ENCODE measurements at places on chromosomes 12 and 14.

DNA sequence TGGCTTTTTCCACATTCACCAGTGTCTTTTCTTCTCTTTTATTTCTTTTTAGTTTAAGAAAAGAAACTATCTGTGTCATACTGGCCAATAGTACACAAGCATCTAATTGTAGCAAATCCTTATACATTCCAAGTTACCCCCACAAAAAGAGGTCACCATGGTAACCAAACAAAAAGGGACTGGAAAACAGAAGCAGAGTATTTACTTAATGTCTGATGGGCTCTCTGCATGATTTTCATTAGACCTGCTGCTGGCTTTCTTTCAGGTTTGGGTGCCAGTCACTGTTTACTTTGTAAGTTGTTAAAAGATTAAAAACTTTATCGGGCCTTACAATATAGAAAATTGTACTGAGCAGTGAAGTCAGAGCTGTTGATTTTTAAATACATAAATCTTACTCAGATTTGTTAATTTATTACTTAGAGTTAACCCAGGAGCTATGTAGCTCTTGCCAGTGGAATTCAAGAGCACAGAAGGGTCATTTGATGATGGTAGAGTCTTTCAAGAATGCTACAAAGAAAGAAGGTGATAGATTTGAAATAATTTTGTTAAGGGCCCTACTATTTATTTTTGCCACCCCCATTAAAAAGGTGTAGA, 123.9 kb downstream of the BRMS1L start:
- peak; percentile 95 for DNase-seq

GRCh38 chr12:54351341-54351740, 12.9 kb downstream of the GPR84 start:
- DNase-seq, result peak; percentile 67

GRCh38 chr14:24259282-24260025, 3.5 kb downstream of the TGM1 start:
- DNase-seq, result no peak

GRCh38 chr14:88225721-88226120, 97.3 kb downstream of the KCNK10 start:
- DNase-seq, result peak; percentile 27

DNA sequence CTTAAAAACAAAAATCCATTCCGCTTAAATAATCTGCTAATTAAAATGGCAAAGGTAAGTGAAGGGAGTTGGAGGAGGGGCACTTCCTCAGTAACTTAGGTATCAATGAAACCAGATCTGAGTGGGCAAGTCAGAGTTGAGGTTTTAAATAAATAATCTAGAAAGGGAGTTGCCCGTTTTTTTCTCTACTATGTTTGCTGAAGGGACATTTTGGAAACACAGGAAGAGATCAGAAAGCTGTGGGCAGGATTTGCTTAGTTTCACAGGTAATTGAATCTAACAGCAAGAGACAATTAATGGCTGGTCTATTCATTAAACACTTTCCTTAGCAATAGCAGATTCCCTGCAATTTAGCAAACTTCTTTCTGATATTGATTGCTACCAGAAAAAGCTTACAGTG, 186.0 kb upstream of the ABCD2 start:
- DNase-seq, result peak; percentile 80

GRCh38 chr12:53299101-53299453, 418 bp upstream of the MYG1 start:
- DNase-seq, result no peak

- DNase-seq, result no peak
Observed at GRCh38 chr12:115416869-115417268, 732.9 kb upstream of the TBX3 start.

DNA sequence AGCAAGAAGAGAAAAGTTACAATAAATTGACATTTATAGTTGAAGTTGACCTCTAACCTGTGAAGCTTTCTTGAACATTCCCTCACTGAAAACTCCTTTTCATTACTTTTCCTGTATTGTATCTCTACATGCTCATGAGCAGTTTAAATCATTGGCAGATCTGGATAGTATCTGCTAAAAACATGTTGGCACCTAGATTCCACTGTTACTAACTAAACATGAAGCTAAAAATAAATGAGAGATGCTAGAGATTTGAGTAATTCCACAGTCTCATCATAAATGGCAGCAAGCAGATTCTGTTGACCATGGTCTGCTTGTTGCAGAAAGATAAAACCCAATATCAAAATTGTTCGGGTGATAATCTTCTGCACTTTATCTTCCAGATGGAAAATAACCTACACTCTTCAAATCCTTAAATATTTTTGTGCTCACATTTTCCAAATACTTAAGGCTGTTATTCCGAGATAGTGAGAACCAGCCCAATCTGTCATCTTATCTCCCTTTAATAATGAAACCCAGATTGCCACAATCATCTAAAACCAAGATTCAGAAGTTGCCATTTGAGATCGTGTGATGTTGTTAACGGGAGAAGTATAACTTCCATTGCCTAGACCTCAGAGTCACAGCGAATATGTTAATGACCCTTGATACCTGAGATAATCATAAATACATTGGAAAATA, 171.0 kb upstream of the DAAM1 start:
- DNase-seq, result no peak

DNA sequence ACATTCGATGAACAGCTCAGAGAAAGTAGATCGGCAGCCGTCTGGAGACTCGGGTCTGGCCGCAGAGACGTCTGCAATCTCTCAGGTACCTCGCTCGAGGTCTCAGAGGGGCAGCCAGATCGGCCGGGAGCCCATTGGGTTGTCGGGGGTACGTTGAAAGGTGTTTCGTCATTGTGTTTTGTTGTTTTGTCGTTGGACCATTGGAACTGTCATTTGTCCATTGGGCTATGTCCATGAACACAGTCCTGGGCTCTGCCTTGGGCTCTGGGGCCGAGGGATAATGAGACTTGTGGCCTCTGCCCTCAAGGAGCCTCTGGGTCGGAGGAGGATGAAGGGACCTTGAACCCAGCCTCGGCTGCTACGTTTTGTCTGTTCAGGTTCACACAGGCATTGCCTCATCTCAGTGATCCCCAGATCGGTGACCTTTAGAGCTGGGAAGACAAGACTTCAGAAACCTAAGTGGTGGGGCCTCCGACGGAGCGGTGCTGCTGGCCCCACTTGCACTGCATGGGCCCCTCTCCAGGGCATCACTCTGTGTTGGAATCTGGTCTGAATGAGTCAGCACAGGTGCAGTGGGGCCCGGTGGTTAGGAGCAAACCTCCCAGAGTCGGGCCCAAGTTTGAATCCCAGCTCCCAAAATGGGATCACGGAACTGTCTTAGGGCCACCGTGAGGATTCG, 23.6 kb upstream of the MLXIP start:
- no peak for DNase-seq

GRCh38 chr12:53613821-53614220, 12.4 kb downstream of the ATF7 start:
- no peak for DNase-seq

DNA sequence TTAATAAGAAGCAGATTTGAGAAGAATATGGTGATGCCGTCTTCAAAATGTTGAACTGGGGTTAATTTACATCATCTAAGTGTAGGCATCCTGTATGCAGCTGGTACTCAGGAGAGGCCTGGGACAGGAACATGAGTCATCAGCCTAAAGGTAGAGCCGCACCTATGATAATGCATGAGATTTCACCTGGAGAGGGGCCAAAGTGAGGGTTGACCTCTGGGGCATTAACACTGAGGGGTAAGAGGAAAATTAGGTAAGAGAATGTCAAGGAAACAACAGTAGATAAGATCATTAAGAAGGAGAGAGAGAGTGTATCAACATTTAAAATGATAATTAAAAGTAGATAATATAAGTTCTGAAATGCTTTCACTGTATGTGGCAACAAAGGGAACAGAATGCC, 20.2 kb upstream of the SSTR1 start:
- peak; percentile 16 for DNase-seq

DNA sequence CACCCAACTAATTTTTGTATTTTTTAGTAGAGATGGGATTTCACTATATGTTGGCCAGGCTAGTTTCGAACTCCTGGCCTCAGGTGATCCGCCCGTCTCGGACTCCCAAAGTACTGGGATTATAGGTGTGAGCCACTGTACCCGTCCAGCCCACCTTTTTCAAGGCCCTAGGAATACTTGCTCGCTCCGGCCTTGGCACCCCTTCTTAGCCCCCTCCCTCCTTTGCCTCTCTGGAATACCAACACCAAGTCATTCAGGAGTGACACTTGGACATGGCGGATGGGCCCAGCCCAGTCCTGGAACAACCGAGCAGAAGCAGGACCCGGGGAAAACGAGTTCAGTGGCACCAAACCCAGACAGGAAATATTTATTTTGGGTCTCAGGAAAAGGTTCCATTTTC, 29.1 kb downstream of the PLEKHG3 start:
- DNase-seq, result no peak

GRCh38 chr12:90020881-90021280, 312.2 kb upstream of the ATP2B1 start:
- DNase-seq, result peak; percentile 26

DNA sequence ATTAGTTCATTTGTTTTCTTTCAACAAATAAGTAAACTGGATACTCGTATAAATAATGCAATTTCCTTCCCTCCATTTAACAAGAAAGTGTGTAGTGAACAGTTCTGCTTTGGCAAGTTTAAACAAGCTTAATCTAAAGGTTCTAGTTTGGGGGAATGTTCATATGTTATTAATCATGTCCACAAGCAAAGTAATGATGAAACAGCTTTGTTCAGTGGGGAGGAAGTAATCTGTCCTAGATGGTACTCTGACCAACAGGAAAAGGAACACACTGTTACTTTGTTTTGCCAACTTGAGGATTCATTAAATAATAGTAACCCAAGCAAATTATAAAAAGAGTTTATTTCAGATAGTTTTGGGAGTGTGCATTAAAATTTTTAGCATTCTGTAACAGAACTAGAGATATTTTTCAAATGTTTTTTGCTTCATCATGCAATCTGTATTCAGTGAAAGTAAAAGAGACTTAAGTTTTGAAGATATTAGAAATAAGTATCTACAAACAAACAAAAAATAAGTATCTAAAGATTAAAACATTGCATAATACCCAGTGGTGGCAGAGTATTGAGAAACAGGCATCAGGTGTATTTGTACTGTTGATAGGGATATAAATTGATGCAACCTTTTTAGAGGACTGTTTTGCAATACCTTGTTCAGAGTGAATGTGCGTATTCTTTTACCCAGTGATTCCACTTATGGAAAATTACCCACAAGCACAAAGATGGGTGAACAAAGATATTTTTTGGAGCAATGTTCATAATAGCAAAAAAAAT, 61.1 kb downstream of the RAB35 start:
- no peak for DNase-seq

DNA sequence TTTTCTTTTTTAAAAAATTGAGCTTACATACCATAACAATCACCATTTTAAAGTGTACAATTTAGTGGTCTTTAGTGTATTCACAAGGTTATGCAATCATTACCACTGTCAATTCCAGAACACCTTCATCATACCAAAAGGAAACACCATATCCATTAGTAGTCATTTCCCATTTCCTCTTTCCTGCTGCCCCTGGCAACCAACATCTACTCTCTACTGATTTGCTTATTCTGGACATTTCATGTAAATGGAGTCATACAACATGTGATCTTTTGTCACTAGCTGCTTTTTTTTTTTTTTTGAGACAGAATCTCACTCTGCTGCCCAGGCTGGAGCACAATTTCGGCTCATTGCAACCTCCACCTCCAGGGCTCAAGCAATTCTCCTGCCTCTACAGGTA, 66.8 kb upstream of the CFL2 start:
- DNase-seq, result no peak

Data from NCI-H69 (cell line).